SW480 (cell line): ENCODE measurements at places on chromosomes 4 and X.
A peak's percentile ranks its signal among the peaks of the same experiment; 100 is the strongest.

- no peak for DNase-seq
Measured at GRCh38 chr4:83556816-83557215, 20.9 kb downstream of the GPAT3 start.

DNA sequence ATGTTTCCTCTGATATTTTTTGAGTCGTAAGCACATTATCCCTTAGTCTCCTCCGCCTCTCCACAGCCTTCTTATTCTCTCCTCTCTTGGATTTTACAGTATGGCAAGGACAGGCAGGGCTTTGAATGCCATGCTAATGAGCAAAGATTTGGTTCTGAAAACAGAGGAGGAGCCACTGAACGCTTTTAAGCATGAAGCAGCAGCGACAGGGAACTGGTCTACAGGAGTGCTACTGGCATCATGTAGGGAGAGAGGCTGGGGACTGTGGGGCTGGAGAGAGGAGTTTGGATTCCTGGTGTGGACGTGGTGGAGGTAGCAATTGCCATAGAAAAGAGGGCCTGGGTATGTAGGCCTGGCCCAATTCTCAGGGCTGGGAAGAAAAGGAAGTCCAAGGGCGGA, 4.6 kb upstream of the CD99L2 start:
- DNase-seq = no peak

- no peak for DNase-seq
Measured at GRCh38 chr4:112677519-112678091, 40.7 kb downstream of the LARP7 start.

DNA sequence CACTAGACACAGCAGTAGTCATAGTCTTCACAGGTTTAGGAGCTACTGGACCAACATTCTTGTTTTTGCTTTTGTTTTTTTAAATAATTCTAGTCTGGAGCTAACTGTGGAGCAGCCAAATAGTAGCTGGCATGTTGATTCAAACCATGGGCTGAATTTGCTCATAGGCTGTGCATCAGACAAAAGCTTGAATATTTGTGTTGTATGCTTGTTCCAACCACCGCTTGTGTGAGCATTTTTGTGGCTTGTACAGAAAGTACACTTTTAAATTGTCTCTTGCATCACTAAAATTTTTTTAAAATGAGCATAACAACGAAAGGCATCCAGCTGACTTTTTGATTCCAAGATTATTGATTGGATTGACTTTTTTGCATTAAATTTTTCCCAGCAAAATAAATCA, 39.6 kb downstream of the CCNI start:
- no peak for DNase-seq

DNA sequence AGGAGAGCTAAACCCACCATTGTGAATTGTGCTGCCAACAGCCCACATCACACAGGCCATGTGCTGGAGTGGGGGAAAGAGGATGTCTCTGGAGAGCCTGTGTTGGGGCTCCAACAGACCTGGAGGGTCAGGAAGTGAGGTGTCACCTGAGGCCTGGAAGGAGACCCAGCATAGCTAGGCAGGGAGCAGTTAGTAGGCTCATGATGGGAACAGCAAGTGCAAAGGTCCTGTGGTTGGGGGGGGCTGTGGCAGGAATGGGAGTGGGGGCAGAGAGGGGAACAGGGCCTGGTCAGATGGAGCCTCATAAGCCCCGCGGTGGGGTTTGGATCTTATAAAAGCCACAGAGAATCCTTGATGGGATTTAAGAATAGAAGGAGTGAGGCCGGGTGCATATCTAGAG, 35.9 kb upstream of the GPR78 start:
- DNase-seq = no peak

- no peak for DNase-seq
Measured at GRCh38 chr4:53899586-53900270, 164.7 kb downstream of the CHIC2 start.

DNA sequence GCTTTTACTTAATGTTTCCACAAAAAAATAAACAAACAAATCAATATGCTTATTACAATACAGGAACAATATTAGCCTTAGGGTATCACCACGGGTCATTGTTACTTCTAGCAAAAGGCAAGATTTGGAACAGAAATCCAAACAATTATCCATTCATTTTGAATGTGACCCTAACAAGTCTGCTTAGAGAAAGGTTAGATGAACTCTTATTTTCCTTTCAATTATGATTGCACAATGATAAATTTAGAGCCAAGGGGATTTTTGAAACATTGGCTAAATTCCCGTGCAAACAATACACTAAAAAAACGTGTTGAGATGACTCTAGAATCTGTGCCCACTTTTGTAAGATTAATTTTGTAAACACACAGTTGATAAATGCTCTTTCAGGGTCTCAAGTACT, 474.7 kb downstream of the PCDH7 start:
- no peak for DNase-seq

DNA sequence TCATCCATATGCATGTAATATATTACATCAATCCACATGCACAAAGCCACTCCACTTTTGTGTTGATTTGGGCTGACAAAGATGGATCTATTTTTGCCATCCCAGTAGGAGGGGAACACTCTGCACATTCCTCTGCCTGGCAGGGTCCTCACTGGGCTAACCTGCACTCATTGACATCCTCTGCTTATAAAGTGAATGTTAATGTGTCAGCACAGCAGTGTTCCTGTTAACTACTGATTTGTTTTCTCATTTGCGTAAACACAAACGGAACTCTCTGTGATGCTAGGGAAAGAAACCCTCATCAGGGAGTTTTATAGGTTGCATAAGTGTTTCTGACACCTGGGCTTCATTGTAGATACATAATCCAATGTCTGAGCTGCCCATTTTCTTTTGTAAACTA, 826.0 kb downstream of the RAB28 start:
- DNase-seq = no peak

DNA sequence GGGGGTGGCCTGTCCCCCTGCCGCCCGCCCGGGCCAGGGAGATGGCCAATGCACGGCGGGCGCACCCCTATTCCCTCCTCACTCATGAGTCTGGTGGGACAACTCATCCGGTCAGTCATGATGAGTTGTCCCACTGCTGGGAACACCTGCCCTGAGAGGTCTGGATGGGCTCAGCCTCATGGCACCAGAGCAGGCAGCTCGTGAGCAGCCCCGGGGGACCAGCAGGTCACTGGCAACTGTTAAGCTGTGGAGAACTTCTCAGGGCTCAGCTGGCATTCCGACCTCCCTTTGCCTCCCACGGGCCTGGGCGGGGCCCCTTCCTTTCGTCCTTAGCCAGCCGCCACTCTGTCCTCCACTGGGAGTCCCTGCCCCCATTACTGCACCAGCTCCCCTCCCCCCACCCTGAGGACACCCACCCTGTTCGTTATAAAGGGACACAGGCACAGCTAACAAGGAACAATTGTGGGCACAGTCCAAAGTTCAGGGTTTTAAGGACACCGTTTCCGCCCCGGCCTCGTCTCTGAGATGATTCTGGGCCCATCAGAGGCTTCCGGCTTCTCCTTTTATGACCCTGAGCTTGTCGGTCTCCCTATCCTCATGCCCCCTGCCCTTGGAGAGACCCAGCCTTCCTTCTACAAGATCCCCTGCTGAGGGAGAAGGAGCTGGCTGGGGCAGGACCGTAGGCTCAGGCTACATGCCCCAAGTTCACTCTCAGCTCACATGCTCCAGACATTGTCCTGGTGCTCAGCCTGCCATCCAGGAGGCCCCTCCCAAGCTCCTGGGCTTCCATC, 14.6 kb upstream of the KIAA0232 start:
- peak; percentile 75 for DNase-seq

DNA sequence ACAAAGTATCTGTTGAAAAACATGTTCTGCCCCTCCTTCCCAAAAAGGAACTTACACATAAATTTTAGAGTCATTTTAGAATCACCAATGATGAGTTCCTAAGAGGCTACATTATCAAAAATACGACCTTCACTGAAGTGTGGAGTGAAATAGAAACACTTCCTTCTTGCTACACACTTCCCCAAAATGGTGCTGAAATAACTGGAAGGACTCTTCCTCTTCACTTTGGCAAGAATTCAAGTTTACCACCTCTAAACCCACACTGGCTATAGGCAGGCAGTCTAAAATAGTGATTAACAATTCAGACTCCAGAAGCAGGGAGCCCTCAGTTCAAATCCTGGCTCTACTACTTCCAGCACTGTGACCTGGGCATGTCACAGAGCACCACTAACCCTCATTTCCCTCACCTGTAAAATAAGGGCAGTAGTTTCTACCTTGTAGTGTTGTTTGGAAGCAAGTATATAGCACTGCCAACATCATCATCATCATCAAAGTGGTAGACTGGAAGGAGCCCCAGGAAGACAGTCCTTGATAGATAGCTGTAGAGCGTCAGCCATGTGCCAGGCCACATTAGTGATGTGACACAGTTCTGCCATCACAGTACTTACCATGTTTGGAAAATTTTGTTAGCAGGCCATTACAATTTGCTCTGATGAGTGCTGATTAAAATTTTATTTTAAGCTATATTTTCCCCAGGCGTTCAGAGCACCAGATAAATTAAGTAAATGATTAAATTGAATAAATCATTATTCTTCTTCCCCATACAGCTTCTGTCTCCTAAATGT, 103.3 kb downstream of the PARM1 start:
- no peak for DNase-seq

DNA sequence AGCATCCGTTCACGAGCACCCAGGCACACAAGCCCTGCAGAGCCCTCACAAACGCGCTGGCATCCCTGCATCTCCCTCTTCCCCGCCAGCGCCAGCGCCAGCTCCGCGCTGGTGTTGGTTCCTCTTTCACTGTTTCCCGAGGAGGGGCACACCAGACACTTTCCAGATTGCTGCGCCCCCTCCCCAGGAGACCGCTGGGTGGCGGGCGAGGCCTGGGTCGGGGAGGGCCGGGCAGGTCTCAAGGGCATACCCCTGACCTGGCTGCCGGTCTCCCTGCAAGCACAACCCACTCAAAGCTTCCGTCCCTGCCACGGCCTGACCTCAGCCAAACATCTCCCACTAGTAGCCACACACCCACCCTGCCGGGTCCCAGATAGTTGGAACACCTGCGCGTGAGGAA, 2.2 kb upstream of the NKX1-1 start:
- no peak for DNase-seq

GRCh38 chrX:38561951-38562719, 793 bp downstream of the TSPAN7 start:
- peak; percentile 5 for DNase-seq

DNA sequence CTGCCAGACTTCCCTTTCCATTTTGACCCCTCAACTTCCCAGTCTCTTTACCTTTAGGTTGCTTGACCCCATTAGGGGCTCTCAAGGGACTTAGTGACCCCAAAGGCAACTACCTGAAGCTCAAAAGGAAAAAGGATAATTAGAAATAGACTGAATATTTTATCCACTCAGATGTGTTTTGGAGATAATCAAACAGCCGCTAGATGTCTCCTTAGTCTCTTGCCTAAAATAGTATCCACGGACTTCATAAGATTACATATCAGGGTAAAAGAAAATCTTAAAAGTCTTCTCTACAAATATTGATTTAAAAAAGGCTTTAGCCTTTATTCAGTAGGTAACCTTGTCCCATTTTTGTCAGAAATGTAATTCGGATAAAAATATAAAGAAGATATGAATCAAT, 21.0 kb upstream of the RHOXF2 start:
- no peak for DNase-seq

DNA sequence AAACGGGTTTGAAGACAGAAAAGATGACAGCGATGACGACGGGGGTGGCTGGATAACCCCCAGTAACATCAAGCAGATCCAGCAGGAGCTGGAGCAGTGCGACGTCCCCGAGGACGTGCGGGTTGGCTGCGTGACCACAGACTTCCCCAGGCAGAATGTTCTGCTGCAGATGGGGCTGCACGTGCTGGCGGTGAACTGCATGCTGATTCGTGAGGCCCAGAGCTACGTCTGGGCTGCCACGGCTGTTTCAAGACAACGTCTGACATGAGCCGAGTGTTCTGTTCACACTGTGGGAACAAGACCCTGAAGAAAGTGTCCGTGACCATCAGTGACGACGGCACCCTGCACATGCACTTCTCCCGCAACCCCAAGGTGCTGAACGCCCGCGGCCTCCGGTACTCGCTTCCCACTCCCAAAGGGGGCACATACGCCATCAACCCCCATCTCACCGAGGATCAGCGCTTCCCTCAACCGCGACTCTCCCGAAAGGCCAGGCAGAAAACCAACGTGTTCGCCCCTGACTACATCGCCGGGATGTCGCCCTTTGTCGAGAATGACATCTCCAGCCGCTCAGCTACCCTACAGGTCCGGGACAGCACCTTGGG, 319.2 kb upstream of the SLC7A11 start:
- DNase-seq = no peak

DNA sequence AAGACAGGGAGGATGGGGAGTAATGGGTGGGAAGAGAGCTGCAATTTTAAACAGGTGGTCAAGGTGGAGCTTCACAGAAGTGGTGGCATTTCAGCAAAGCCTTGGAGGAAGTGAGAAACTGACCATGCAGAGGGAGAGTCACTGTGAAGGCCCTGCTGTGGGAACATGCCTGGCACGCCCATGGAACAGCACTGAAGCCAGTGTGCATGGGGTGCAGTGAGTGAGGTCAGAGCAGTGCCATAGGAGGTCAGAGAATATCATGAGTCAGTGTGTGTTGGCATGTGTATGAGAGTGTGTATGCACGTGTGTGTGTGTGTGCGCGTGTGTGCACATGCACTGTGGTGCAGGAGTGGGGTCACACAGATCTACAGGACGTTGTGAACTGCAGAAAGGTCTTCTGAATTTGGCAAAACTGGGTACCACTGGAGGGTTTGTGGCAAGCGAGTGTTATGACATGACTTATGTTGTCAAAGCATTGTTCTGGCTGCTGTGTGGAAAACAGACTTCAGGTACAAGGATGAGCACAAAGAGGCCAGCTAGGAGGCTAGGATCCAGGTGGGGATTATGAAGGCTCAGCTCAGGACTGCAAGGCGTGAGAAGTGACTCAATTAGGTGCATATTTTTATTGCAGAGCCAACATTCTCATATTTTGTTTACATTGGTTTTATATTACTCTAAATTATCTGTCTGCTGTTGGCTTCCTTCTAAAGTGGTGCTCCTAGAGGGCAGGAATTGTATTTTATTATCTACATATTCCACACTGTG, 34.0 kb downstream of the ZNF827 start:
- no peak for DNase-seq

DNA sequence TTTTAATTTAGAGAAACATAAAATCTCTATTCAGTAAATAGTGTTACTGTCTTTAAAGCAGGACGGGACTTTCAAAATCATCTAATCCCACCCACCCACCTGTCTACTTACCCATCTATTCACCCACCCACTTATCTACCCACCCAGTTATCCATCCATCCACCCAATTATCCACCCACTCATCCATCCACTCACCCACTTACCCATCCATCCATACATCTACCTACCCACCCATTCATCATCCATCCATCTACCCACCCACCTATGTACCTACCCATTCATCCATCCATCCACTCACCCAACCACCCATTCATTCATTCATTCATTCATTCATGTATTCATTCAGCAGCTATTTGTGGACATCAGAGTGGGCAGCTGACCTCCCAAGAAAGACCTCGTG, 30.6 kb downstream of the MAN2B2 start:
- DNase-seq = no peak

GRCh38 chr4:108991551-108992328, 228.9 kb upstream of the ETNPPL start:
- peak; percentile 29 for DNase-seq

GRCh38 chr4:38313999-38314561, 349.9 kb upstream of the KLF3 start:
- peak; percentile 73 for DNase-seq
